ENCODE measurements at places on chromosomes 1 and 21.

- peak; percentile 39 for DNase-seq
Measured at GRCh38 chr1:211260141-211261107, 1.3 kb downstream of the RCOR3 start.

DNA sequence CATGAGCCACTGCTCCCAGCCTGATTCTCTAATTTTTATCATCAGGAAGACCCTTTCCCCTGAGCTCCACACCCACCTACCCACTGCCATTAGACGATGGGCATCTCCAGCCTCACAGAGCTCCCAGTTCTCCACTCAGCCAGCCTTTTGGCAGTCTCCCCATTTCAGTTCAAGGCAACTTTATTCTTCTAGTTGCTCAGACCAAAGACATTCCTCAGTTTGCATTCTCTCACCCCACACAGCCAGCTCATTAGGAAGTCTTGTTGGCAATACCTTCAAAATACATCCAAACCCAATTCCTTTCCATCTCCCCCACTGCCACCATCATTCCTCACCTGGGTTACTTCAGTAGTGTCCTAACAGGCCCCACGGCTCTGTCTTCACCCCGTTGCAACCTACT lies 53.4 kb upstream of the COX20 start:
- no peak for DNase-seq

- DNase-seq = peak; percentile 80
Measured at GRCh38 chr1:1013105-1013921, at the start of gene ISG15. TSS of gene ISG15 (plus strand) at chr1:1013497. CDS start at chr1:1013574, 77 bp downstream.

DNA sequence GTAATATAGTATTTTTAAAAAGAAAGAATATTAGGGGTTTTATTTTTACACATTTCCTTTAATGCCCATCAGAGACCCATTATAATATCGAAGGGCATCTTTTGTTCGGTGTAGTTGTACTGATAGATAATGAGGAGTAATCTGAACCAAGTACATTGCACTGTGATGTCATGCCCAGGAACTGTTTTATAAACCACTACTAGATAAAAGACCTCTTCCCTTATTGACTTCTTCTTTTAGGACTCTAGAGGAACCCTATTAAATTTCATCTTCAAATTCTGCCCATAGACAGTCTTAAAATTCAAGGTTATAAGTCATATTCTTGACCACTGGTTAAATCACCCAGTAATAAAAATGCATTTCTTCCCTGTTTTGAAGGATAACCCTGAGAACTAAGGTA lies 206.5 kb downstream of the NRIP1 start:
- no peak for DNase-seq

DNA sequence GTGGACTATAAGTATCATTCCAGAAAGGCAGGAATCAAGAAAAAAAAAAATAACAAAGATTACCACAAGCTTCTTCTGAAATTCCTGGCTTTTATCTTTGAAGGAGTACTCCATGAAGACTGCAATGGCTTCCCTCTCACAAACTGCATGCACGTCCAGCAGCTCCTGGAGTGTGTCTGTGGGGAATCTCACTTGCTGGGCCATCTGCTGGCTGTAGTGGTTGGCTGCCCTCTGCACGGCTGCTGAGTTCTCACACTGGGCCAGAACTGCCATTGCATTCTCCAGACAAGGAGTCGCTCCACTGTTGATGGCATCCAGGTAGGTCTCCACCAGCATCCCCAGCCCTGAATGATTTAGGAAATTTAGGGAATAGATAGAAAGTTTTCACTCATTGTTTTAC lies 23.3 kb upstream of the GBP2 start:
- DNase-seq = no peak

DNA sequence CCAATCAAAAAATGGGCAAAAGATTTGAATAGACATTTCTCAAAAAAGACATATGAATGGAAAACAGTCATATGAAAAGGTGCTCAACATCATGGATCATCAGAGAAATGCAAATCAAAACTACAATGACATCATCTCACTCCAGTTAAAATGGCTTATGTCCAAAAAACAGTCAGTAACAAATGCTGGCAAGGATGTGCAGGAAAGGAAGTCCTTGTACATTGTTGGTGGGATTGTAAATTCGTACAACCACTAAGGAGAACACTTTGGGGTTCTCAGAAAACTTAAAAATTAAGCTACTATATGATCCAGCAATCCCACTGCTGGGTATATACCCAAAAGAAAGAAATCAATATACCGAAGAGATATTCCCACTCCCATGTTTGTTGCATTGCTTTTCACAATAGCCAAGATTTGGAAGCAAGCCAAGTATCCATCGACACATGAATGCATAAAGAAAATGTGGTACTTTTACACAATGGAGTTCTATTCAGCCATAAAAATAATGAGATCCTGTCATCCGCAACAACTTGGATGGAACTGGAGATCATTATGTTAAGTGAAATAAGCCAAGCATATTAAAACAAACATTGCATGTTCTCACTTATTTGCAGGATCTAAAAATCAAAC lies 17.9 kb downstream of the GBP5 start:
- DNase-seq = no peak

- no peak for DNase-seq
Measured at GRCh38 chr21:15272171-15272570, 207.4 kb upstream of the NRIP1 start.

DNA sequence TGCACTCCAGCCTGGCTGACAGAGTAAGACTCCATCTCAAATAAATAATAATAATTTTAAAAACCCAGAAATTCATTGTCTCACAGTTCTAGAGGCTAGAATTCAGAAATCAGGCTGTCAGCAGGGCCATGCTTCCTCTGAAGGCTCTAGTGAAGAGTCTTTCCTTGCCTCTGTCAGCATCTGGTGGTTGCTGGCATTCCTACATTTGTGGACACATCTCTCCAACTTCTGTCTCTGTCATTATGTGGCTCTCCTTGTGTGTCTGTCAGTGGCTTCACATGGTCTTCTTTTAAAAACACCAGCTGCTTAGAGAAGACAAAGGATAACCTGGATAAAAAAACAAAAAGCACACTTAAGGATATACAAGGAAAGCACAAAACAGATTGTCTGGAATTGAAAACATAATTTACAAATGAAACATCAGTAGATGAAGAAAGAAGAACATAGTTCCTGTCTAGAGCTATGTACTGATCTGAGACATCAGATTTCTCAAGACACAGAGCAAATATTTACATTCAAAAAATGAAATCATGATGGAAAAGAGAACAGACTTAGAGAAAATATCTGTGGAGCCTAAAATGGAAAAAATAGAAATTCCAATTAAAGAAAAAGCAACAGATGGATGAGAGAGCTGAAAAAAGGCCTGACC lies 32.7 kb upstream of the ASB17 start:
- no peak for DNase-seq

DNA sequence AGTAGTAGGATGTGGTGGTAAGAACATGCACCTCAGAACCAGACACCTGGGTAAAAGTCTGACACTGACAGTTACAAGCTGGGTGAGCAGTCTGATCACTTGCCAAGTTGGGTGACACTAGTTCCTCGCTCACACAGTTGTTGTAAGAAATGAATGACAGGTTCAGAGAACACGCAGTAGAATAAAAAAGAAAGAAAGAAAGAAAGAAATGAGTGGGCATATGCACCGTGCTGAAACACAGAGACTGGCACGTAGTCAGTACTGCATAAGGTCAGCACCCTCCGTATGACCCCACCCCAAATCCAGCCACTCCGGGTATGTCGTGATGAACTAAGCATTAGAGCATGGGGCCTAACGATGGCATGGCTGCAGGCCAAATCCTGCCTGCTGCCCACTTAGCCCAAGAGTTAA lies 90.6 kb downstream of the GLUL start:
- DNase-seq = no peak

DNA sequence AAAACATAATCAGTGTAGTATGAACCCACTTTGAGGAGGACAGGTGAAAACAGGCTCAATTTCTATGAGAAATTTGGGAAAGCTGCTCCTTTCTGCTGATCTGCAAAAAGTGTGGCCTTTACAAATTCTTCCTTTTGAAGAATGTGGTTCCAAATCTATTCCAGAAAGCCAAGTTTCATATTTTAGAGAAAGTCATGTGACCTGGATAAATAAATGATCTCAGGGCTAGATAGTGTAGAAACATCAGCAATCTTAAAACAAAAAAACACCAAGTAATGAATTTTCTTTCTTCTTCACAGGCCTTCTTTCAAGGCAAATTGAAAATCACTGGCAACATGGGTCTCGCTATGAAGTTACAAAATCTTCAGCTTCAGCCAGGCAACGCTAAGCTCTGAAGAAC lies 11.7 kb upstream of the PODN start:
- no peak for DNase-seq

DNA sequence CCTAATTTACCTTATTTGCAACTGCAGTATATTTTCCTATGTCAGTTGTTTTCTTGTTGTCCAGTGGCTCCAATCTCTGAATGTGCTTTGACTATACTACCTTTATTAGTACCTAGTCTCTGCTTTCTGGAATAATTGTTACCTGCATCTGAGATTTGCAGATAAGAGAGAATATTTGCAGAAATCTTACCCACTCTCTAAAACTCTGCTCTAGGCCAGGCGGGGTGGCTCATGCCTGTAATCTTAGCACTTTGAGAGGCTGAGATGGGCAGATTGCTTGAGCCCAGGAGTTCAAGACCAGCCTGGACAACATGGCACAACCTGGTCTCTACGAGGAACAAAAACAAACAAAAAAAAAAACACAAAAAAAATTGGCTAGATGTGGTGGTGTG lies 2.0 kb upstream of the SYDE2 start:
- DNase-seq = no peak

GRCh38 chr1:10280439-10281350 lies 70.3 kb downstream of the KIF1B start:
- DNase-seq = no peak

GRCh38 chr1:7420470-7421100 lies 350.5 kb upstream of the VAMP3 start:
- no peak for DNase-seq

DNA sequence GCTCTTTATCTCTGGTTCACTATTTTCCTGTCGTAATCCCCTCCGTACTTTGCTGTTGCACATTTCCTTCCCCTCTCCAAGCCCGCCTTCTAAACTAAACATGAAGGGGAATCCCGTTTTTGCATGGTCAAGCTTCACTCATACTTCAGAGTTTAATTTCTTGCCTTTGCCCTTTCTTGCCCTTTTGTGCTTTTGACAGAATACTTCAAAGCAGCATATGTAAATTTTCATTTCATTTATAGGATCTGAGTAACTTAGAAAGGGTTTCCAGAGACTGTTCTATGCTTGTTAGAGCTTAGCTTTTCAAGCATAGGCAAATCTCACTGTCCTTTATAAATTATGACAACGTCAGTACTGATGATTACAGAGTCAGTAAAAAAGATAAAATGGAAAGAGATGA lies 27.7 kb downstream of the SPATA45 start:
- no peak for DNase-seq

GRCh38 chr1:25544243-25544764 lies 898 bp downstream of the LDLRAP1 start:
- no peak for DNase-seq

DNA sequence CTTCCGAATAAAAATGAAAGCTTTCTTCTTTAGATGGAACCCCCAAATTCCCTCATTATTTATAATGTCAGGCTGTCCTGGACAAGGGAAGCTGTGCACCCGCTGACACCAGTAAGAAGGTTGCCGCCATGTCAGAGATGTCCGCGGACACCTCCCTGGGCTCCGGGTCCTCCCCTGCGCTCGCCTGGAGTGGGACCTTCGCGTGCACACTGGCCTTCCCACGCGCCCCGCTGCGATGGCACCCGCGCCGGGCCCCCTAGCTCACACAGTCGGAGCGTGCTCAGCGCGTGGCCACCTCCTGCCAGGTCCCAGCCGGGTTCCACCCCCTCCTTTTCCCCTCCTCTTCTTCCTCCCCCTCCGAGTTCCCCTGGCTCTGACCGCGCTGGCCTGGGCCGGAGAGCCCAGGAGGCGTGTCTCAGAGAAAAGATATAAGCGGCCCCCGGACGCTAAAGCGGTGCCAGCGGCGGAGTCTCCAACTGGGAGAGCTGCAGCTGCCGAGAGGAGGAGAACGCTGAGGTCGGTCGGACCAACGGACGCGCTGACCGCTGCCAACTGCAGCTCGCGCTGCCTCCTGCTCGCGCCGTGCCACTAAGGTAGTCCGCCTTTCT lies at the start of gene G0S2:
Gene G0S2 (plus strand): TSS at position 456 of the 608 bp plus-strand sequence. CDS start 273 bp downstream, outside the sequence.
- no peak for DNase-seq

DNA sequence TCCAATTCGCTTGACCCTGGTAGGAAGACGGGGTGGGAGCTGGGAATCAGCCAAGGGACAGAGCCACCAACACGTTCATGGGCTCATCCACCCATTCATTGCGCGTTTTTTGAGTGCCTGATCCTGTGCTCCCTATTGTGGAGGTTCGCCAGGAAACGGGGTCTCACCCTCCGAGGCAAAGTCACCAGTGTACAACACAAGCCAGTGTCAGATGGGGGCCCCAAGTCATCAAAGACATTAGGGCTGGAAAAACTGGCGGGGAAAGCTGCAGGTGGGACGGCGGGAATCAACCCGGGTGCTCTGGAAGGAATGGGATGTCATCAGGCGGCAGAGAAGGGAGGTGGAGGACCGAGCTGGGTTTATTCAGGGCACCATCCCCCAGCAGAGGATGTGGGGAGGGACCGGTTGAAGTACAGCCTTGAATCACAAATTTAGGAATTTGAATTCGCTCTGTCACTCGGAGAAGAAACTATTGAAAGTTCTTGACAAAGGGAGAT lies 667 bp upstream of the NID1 start:
- no peak for DNase-seq

DNA sequence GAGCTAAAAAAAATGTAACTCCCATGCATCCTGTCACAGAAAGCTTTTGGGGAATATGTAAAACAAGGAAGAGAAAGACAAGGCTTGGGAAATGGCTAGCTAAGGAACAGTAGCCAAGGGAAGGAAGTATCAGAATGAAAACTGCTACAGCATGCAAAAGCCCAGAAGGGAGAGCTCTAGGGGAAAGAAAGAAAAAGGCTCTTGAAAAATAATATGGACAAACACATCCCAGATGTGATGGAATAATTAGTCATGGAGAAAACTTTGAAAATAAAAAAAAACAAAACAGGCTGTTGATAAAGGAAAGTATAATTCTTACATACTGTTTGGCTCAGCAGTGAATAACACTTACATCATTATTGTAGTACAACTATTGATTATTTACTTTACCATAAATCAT lies 47.9 kb upstream of the VCAM1 start:
- no peak for DNase-seq

GRCh38 chr1:178938959-178939317 lies 68.1 kb upstream of the ANGPTL1 start:
- peak; percentile 82 for DNase-seq

GRCh38 chr1:17653728-17654351 lies 101.3 kb upstream of the ACTL8 start:
- no peak for DNase-seq

Measured in forelimb muscle (tissue), 1 donor.